ENCODE measurements at places on chromosomes 3 and 15.

DNA sequence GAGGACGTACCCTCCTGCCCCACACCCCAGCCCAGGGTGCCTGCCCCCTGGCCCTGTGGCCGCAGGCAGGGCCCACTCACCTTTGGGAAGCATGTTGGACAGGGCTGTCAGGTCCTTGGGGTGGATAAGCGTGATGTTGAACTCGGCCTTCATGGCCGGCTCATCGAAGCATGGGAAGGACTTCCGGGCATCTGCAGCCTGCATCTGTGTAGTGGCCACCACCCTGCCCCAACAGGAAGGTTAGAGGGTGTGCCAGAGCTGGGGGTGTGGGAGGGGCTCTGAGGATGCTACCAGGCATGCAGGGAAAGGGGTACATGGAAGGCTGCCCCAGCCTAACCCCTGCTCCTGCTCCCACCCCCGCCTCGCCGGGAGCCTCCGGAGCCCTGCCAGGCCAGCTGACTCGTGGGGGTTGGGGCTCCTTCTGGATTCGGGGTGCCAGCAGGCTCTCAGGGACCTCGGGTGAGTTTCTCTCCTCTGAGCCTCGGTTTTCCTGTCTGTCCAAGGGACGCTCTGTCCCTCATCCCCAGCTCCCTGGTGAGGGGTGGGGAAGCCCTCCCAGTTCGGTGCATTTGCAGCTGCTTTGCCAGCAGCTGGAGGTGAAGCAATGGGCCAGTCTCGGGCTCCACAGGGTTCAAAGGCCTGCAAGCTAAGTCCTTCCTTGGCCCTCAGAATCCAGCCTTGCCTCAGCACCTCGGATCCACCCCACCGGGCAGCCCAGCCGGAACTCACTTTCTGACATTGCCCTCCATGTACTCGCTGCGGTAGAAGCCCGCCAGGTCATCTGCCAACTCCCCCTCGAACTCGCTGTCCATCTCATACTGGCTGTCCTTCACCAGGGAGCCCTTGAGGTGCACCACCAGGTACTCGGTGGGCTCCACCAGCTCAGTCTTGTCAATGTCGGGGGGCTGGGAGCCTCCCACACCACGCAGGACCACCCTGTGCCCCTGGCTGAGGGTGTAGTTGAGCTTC, 9.1 kb downstream of the ANPEP start:
- no peak for DNase-seq

GRCh38 chr15:69665641-69666111, 213.1 kb downstream of the RPLP1 start:
- DNase-seq, result no peak

GRCh38 chr15:69128667-69129311, 31.6 kb upstream of the GLCE start:
- no peak for DNase-seq

- no peak for DNase-seq
These were observed 9.9 kb downstream of the CCRL2 start for GRCh38 chr3:46416811-46417510.

DNA sequence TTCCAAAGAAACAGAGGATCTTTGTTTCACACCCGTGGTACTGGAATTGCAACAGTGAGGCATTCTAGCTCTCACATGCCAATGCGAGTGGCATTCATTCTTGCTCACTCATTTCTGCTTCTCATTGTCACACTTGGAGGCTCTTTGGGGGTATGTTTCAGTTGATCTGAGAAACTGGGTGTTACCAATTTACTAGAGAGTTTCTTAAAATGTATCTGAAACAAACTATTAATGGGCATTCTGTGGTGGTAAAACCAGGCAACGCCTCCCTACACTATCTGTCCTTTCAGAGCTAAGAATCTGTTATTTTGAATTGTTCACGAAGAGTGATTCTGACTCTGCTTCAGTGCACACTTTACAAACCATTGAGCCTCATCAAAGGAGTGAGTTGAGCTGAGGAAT, 140.6 kb upstream of the BHLHE40 start:
- DNase-seq, result no peak

DNA sequence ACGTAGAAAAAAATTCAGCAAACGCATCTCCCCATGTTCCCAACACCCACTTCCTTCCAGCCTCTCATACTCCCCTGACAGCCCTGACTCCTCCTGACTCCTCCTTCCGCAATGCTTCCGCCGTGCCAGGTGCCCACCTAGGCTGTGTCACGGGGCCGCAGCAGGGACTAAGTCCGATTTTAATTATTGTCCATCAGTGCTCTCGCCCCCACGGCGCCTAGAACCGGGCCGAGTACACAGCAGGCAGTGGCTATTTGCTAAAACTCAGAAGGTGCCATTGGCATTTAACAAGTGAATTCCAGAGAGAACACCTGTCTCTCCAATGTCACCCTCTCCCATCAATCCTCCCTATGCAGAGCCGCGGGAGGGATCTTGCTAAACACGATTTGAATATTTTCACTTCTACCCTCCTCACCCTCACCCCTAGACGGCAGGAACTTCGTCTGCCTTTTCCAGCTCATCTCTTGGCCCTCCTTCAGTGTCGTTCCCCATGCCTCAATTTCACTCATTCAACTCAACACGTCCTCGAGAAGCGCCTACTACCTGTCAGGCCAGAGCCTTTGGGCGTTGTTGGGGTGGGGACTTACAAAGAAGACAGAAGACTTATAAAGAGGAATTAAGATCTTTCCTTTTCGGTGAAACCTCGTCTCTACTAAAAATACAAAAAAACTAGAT, 11.5 kb upstream of the SHF start:
- no peak for DNase-seq

- no peak for DNase-seq
These were observed 20.3 kb downstream of the PPCDC start for GRCh38 chr15:75043509-75044257.

DNA sequence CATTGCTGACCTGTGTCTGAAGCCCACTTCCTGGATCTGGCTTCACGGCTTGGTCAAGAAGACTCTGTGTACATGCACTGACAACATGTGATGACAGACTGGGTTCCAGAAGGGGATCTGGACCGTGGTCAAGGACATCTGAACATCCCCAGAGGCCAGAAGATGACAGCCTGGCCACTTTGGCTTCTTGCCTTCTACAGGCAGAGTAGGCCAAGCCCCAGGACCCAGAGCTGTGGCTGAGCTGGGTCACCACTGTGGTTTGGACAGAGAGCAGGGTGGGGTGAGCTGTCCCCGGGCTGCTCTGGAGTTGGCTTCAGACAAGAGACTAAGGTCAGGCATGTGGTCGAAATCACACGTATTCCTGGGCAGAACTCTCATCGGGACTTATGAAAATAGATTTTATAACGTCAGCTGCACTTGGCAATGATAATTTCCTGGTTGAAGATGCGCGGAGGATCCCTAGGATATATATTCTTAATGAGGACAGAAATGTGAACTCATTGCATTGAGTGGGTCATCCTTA, 114.1 kb upstream of the FRMD4B start:
- no peak for DNase-seq

DNA sequence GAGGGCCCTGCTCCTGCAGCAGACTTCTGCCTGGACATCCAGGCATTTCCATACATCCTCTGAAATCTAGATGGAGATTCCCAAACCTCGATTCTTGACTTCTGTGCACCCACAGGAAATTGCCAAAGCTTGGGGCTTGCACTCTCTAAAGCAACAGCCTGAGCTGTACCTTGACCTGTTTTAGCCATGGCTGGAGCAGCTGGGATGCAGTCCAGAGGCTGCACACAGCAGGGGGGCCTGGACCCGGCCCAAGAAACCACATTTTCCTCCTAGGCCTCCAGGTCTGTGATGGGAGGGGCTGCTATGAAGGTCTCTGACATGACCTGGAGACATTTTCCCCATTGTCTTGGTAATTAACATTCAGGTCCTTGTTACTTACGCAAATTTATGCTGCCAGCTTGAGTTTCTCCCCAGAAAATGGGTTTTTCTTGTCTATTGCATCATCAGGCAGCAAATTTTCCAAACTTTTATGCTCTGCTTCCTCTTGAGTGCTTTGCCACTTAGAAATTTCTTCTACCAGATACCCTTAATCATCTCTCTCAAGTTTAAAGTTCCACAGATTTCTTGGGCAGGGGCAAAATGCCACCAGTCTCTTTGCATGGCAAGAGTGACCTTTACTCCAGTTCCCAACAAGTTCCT, 11.8 kb upstream of the MYO5A start:
- no peak for DNase-seq

DNA sequence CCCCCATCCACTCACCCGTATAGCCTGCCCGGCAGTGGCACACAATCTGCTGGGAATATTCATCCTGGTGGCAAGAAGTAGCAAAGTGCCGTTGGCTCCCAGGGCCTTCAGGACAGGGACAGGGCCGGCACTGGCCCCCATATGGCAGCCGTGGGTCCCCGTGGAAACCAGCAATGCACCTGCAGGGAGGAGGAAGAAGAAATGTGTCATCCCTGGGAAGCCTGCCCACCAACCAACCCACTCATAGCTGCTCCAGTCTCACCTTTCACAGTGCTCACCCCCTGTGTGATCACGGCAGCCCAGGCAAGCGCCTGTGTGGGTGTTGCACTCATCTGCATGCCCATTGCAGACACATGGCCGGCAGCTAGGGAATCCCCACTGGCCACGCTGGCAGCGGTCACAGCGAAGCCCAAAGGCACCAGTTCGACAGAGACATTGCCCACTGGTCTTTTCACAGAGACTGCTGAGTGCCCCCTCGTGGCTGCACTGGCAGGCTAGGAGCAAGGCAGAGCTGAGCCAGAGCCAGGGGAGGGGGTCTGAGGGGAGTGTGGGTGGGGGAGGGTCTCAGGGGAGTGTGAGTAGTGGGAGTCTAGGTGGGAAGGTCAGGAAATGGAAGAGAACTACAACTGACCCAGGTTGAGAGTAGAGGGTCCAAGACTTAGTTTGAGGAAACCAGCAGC, 4.5 kb upstream of the USP19 start:
- no peak for DNase-seq

DNA sequence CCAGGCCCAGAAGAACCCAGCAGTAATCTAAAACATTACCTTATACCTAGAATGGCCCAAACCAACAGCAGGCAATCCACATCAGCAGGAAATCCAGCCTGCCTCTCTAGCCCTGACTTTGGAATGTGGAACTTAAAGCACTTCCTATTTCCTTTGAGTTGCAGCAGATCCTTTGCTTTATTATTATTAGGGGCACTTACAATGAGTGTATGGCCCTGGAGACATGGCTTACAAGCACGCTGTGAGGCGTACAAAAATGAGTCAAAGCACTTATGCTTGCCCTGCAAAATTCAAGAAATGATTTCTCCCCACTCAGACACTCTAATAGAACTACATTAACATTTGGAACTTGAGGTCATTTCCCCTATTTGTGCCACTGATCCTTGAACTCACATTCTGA, 9.5 kb upstream of the KNSTRN start:
- DNase-seq, result no peak

DNA sequence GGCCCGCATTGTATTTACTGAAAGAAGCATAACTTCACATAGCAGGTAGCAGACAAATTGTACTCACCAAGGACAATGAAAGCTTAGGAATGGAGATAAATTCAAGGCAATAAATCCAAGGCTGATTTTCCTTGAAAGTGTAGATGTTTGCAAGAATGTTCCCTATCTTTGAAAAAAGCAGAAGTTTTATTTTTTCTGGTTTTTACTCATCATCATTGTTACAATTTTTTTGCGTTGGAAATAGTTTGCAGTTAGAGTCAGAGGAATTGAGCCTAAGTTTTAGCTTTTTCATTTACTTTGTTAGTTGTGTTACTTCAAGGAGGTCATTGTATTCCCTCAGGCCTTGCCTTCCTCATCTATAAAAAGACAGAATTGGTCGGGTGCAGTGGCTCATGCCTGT, 213.9 kb upstream of the TBL1XR1 start:
- no peak for DNase-seq

- no peak for DNase-seq
These were observed 522.5 kb downstream of the OCA2 start for GRCh38 chr15:27576576-27576975.

DNA sequence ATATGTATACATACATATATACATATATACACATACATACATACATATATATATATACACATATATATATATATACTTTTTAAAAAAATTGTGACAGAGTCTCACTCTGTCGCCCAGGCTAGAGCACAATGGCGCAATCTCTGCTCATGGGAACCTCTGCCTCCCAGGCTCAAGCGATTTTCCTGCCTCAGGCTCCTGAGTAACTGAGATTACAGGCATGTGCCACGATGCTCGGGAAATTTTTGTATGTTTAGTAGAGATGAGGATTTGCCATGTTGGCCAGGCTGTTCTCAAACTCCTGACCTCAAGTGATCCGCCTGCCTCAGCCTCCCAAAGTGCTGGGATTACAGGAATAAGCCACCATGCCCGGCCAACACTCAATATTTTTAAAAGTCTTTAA, 302.5 kb downstream of the UNC13C start:
- no peak for DNase-seq

DNA sequence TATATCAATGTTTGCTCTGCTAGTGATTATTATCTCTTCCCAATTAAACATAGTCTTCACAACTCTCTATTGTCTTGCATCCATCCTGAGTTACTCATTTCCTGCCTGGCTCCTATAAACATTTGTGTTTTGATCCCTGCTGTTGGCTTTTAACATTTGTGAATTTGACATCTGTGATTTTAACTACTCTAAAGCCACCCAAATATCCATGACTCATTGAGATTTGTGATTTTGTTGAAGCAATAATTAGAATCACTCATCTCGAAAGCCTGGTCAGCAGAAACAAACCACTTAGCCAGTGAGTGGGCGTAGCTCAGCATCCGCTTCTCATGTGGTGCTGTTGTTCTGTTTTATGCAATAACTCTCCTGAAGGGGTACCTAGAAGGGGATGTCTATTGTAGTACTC, 174.3 kb upstream of the ZBTB20 start:
- DNase-seq, result no peak

- no peak for DNase-seq
These were observed 407.6 kb upstream of the PROK2 start for GRCh38 chr3:72192572-72192971.

DNA sequence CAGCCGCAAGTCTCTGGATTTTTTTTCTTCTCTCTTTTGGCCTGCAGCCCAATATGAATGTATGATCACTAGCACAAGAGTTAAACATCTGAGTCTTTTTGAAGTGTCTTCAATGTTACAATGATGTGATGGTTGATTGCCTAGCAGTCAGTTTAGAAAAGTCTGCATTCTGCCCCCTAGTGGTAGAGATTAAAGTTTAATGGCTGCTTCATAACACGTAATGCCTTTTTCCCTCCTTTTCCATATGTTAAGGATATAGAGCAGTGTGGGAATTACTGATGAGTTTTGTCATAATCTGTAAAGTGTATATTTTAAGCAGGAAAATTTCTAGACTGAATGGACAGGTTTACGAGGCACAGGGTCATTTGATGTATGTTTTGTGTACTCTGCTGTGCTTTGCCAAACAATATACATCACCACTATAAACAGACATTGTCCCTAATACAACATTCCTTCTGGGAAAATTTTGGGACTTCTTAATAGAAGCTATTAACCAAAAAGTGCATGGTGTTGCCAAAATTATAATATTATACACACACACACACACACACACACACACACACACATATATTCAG, 1038.5 kb upstream of the NR2F2 start:
- no peak for DNase-seq

- no peak for DNase-seq
These were observed 6.0 kb downstream of the CCR2 start for GRCh38 chr3:46359733-46360493.

- DNase-seq, result no peak
These were observed 32.5 kb upstream of the TM4SF4 start for GRCh38 chr3:149442043-149442442.

GRCh38 chr15:59873644-59874272, 130.4 kb upstream of the FOXB1 start:
- no peak for DNase-seq

All from stimulated activated CD4-positive, alpha-beta T cell treated with anti-CD3 and anti-CD28 coated beads, Interleukin-12 subunit alpha, Interleukin-12 subunit beta, amount 100 ng/mL, for 24 hours (primary cell).